ENCODE measurements at places on chromosomes 2 and 18.

- no peak for DNase-seq
These were observed 307.8 kb downstream of the NDUFA10 start for GRCh38 chr2:239717319-239717675.

DNA sequence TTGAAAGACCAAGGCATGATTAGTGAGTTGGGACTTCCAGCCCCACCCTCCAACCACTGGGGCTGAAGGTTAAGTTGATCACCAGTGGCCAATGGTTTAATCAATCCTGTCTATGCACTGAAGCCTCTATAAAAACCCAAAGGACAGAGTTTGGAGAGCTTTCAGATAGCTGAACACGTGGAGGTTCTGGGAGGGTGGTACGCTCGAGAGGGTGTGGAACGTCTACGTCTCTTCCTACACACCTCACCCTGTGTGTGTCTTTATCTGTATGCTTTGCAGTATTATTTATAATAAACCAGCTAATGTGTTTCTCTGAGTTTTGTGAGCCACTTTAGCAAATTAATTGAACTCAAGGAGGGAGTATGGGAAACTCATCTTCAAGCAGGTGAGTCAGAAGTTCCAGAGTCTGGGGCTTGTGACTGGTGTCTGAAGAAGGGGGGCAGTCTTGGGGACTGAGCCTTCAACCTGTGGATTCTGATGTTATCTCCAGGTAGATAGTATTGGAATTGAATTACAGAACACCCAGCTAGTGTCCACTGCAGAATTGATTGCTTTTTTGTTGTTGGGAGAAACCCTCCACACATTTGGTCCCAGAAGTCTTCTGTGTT, 20.3 kb downstream of the ACTR3 start:
- no peak for DNase-seq

- no peak for DNase-seq
These were observed 160.2 kb downstream of the TAF4B start for GRCh38 chr18:26386441-26386840.

DNA sequence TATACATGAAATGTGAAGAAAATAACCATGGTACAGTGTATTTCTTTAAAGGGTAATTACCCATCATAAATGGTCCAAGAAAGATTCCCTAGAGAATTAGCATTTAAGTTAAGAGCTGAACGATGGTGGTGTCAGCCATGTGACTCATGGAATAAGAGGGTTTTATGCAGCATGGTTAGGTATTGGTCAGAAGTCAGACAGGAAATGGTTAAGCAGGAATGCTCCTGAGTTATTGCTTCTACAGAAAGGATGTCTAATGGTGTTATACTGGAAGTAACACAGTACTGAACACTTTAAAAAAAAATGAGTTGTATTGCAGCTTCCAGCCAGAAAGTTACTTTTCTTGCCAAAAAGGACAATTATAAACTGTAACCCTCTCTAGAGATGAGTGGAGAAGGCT, 72.7 kb upstream of the UBE2E3 start:
- peak; percentile 74 for DNase-seq

DNA sequence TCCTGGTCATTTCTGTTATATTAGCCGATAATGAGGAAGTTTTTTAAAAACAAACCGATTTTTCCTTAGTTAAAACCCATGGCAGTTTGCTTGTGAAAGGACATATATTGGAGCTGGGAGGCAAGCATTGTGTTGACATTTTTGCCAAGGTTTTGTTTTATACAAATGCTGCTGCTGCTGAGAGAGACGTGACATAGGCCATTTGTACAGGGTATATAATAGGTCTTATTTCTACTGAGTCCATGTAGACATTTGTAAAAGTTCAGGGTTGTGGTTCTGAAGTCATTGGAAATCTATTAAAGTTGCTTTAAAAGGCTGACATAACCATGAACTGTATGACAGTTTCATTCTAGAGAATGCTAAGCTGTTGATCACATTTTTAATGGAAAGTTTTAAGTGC, 424.0 kb upstream of the FANCL start:
- DNase-seq, result no peak

GRCh38 chr2:132991471-132992045, 321.6 kb upstream of the LYPD1 start:
- no peak for DNase-seq

GRCh38 chr2:36411962-36412444, 56.4 kb downstream of the CRIM1 start:
- DNase-seq, result peak; percentile 91

DNA sequence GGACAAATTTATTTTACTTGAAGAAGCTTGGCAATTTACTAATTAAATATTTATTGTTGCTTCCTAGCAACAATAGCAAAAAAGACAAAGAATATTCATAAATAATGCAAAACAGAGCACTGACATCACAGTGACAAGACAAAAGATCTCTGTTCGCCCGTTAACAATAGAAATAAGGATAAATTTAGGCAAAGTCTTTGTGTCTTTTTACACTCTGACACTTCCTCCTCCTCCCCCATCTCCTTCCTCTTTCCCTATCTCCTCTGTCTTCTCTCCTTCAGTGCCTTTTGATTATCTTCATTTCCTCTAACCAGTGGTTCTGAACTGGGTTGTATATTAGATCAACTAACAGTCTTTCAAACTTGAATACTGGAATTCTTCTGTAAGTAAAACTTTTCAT, 808.4 kb downstream of the ERBB4 start:
- no peak for DNase-seq

GRCh38 chr2:217166241-217166850, 306.5 kb upstream of the TNP1 start:
- DNase-seq, result peak; percentile 54

- DNase-seq, result no peak
These were observed 50.2 kb upstream of the ANKRD44 start for GRCh38 chr2:197360744-197361156.

- no peak for DNase-seq
These were observed 65.6 kb upstream of the NOSTRIN start for GRCh38 chr2:168736649-168737445.

- no peak for DNase-seq
These were observed 11.8 kb upstream of the MAL start for GRCh38 chr2:95013726-95014125.

- peak; percentile 42 for DNase-seq
These were observed 30.9 kb downstream of the XDH start for GRCh38 chr2:31383471-31384153.

DNA sequence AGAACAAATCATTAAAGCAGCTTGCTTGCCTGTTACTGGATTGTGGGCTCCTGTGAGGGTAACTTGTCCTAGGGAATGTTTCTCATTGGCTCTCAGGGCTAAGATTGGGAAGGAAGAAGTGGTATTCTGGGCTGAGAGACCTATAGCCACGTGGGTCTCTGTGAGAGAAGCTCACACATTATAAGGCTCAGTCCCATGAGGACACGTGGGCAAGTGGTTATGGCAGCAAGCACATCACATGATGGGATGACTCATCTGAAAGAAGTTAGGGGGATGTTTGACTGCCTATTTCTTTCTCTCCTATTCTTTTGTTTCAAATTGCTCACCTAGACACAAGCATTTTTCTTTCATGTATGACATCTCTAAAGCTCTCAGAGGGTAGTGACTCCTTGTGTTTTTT, 418.0 kb upstream of the ST6GAL2 start:
- DNase-seq, result peak; percentile 14

GRCh38 chr18:48049757-48050156, 119.3 kb upstream of the SMAD2 start:
- no peak for DNase-seq

DNA sequence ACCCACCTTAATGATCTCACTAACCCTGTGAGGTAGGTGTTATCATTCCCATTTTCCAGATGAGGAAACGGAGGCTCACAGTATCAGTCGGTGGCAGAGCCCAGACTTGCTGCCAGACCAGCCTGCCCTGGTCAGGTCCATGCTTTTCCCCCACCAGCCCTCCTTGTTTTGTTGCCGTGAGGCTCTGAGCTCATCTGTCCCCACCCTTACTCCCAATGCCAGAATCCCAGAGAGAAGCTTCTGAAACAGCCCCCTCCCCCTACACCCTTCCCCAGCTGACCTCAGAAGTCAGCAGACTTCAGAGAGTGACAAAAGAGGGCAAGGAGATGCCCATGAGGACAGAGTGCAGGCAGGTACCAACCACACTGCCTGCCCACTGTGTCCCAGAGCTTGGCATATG, 20.8 kb upstream of the TNS1 start:
- DNase-seq, result no peak

- no peak for DNase-seq
These were observed 207.7 kb downstream of the CAMKMT start for GRCh38 chr2:44569491-44569890.

GRCh38 chr2:101803128-101803527, 105.6 kb downstream of the MAP4K4 start:
- DNase-seq, result peak; percentile 74

DNA sequence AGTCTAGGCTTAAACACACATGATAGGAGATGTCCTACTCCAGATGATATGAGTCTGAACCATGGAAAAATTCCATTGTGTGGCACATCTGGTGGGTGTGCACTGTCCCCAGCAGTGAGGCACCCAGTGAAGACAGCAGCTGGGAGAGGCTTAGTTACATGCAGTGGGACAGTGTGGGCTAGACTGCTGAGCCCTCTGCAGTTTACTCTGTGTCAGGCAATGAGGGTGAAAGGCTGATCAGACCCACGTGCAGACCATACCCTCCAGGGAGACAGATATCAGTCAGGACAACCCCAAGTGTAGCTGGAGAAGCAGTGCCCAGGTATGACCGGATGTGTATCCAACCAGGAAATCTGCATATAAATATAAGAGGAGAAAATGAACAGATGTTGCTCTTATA, 13.4 kb downstream of the IL37 start:
- no peak for DNase-seq

GRCh38 chr2:119062652-119063051, 95.9 kb downstream of the C1QL2 start:
- DNase-seq, result no peak

DNA sequence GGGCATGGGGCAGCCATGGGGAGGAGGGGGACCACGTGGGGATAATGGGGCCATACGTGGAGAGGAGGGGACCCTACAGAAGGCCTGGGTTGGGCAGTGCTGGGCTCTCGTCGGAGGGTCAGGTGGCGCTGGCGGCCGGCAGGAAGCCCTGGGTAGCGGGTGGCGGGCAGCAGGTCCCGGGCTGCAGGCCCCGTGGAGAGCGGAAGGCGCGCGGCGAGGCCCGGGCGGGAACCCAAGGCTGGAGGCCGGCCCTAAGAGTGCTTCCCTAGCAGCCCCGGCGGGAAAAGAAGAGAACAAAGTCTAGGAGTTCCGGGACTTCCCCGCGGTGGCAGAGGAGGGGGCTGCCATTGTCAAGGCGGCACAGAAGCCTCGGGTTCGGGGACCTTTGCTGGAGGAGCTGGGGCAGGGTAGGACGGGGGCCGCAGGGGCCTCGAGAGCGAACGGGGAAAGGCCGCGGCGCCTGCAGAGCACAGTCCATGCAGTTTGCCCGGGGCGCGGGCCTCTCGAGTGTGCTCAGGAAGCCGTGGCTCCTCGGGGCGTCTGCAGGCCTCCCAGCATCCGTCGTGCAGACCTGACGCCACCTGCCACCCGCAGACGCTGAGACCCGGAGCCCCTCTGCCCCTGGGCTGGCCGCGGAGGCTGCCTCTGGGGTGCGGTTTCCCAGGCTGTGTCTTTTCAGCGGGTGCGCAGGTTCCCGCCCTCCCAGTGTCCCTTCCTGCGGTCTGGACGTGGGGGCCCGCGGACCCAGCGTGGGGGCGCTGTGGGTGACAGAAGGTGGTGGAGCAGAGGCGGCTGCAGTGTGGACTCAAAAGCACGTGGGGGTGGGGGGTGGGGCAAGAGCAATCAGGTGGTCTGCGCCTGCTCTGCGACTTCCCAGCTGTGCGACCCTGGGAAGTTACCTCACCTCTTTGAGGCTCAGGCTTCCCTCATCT, 19.4 kb upstream of the NCL start:
- no peak for DNase-seq

DNA sequence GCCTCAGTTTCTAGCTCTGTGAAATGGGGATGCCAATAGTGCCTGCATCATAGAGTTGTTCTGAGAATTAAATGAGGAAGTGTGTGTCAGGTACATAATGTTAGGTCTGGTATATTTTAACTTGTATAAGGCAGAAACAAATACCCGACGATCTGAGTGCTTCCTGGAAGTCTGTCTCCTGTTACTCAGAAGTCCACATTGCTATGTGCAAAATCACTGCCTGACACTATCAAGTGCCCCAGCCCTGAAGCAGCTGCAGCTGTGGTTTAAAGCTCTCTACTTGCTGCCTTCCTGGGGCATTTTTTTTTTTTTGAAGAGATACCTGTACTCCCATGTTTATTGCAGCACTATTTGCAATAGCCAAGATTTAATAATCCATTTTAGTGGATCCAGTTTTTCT, 125.3 kb downstream of the SLC4A3 start:
- DNase-seq, result no peak

DNA sequence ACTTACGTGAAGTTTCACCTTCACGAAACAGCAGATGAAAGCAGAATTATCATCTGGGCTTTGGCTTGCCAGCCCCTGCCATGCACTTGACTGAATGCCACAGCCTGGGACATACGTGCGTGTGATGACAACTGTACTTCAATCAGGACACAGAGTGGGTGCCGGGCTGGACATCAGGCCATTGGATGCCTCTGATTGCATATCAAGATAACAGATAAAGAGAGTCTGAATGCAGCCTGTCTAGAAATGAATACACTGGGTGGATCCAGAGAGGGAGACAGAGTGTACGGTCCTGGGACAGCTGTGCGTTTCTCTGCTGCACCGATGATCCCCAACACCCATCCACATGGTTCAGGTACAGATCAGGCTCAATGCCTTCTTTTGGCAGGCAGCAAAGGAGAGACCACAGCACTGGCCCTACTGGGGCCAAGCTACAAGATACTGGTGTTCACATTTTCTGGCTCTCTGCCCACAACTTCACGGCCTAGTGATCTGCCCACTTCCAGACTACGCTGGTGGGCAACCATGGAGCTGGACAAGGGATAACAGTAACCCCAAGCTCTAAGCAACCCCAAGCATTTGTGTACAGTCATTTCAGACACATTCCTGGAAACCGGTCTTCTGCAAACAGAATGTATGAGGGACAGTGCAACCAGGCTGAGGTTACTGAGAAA, 35.6 kb downstream of the FBLN7 start:
- peak; percentile 86 for DNase-seq

DNA sequence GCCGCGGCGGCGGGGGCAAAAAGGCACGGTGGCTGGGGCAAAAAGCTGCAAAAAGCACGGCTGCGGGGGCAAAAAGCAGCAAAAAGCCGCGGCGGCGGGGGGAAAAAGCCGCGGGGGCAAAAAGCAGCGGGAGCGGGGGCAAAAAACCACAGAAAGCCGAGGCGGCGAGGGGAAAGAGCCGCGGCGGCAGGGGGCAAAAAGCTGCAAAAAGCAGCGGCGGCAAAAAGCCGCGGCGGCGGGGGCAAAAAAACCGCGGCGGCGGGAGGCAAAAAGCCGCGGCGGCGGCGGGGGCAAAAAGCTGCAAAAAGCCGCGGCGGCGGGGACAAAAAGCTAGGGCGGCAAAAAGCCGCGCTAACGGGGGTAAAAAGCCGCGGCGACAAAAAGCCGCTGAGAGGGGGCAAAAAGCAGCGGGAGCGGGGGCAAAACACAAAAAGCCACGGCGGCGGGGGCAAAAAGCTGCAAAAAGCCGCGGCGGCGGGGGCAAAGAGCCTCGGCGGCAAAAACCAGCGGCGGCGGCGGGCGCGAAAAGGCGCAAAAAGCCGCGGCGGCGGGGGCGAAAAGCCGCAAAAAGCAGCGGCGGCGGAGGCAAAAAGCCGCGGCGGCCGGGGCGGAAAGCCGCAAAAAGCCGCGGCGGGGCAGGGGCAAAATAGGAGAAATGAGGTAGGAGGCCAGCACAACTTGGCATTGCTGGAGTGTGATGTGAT, 123.4 kb downstream of the ANKRD30BL start:
- no peak for DNase-seq

- DNase-seq, result no peak
These were observed 92.5 kb downstream of the FHOD3 start for GRCh38 chr18:36389811-36390581.
